ENCODE measurements at places on chromosomes 4 and X.

DNA sequence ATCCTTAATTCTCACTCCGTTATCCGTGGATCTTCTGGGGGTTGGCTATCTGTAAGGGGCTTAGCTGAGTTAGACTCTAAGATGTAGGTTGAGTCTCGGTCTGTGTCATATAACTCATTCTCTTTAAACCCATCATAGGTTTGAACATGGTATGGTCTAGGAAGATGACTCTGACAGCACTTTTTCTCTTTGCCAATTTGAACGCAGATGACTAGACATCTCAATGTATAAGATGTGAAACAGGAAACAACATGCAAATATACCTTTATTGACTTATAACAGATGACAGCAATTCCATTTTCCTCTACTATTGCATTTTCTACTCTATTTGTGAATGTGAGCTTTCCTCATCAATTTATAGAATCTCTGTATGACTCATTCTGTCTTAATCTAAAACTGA lies 634.8 kb upstream of the MAGEB2 start:
- H3K36me3 ChIP-seq: no peaks in the 10 kb centered on the region
- no peak for DNase-seq
- no peaks in the 10 kb centered on the region for H3K4me1 ChIP-seq
- H3K27ac ChIP-seq: no peak overlapping the region
- H3K4me3 ChIP-seq: no peak overlapping the region

- DNase-seq: no peak
- H3K4me3 ChIP-seq: no peak overlapping the region
- H3K27ac ChIP-seq: peak overlapping the region; percentile 81
- H3K36me3 ChIP-seq: no peaks in the 10 kb centered on the region
- H3K27me3 ChIP-seq: no peaks in the 10 kb centered on the region
These were observed 43.2 kb downstream of the SLC9A6 start for GRCh38 chrX:136028383-136028984.

- no peaks in the 10 kb centered on the region for H3K4me1 ChIP-seq
- H3K27ac ChIP-seq: no peak overlapping the region
- H3K27me3 ChIP-seq: no peaks in the 10 kb centered on the region
- H3K4me3 ChIP-seq: no peak overlapping the region
- no peaks in the 10 kb centered on the region for H3K36me3 ChIP-seq
These were observed 331.0 kb upstream of the EMCN start for GRCh38 chr4:100848841-100849240.

DNA sequence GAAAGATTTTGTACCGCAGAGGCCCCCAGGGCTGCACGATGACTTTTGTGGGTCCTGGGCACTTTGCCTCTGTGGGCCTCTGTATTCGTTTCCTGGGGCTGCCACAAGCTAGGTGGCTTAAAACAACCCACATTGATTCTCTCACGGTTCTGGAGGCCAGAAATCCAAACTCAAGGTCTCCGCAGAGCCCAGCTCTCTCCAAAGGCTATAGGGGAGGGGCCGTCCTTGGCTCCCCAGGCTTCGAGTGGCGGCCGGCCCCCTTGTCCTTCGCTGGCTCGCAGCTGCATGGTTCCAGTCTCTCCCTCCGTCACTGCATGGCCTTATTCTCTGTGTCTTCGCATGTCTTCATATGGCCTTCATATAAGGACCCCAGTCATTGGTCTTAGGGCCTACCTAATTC lies 241.2 kb downstream of the EVC2 start:
- H3K4me3 ChIP-seq: no peak overlapping the region
- no peaks in the 10 kb centered on the region for H3K4me1 ChIP-seq
- no peak overlapping the region for H3K27ac ChIP-seq
- H3K36me3 ChIP-seq: no peaks in the 10 kb centered on the region
- no peaks in the 10 kb centered on the region for H3K27me3 ChIP-seq

DNA sequence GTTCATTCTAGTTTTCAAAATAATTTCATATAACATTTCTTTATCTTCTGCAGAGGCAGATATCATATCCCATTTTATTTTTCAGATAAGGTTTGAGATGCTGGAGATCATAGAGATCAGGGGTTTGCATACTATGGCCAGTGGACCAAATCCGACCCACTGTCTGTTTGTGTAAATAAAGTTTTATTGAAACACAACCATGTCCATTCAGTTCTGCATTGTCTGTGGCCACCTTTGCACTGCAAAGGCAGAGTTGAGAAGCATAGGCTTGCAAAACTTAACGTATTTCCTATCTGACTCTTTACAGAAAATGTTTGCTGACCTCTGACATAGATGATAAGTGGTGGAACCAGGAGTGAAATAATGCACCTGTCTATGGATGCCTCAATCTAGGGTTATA lies 63.9 kb upstream of the SOD3 start:
- no peaks in the 10 kb centered on the region for H3K4me1 ChIP-seq
- no peak overlapping the region for H3K4me3 ChIP-seq
- H3K27me3 ChIP-seq: no peaks in the 10 kb centered on the region
- DNase-seq: no peak
- H3K27ac ChIP-seq: peak overlapping the region; percentile 69

DNA sequence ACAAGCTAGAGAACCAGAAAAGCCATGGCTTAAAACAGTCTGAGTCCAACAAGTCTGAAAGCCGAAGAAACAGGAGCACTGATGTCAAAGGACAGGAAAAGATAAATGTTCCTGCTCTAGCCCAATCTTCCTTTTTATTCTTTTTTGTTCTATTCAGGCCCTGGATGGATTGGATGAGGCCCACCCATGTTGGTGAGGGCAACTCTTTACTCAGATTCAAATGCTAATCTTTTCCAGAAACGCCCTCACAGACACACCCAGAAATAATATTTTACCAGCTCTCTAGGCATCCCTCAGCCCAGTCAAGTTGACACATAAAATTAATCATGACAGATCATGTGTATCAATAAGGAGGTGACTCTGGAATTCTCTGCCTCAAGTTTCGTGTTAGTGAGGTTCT lies 1002.7 kb downstream of the STPG2 start:
- no peak overlapping the region for H3K4me3 ChIP-seq
- H3K27me3 ChIP-seq: no peaks in the 10 kb centered on the region
- DNase-seq: no peak
- H3K27ac ChIP-seq: no peak overlapping the region

DNA sequence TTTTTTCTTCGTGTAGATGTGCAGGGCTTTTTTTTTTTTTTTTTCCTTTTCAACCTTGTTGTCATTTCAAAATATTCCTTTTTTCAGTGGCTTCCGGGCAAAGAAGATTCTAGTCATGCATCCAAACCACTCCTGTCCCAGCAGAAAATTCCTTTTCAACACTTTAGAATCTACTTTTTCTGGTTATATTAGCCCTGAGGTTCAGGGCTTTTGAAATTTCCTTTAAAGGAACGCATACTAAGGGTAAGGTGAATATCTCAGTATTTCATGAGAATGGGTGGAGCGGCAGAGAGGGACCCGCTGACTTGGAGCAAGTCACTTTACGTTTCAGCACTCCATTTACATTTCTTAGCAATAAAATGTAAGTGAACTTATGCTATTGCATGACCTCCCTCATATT lies 15.6 kb upstream of the TENM3 start:
- H3K27ac ChIP-seq: no peak overlapping the region
- no peaks in the 10 kb centered on the region for H3K36me3 ChIP-seq
- DNase-seq: no peak
- no peak overlapping the region for H3K4me3 ChIP-seq
- peaks cover 4% of the 10 kb centered on the region for H3K4me1 ChIP-seq
- H3K27me3 ChIP-seq: no peaks in the 10 kb centered on the region
